ENCODE measurements at places on chromosomes 16 and 17.

DNA sequence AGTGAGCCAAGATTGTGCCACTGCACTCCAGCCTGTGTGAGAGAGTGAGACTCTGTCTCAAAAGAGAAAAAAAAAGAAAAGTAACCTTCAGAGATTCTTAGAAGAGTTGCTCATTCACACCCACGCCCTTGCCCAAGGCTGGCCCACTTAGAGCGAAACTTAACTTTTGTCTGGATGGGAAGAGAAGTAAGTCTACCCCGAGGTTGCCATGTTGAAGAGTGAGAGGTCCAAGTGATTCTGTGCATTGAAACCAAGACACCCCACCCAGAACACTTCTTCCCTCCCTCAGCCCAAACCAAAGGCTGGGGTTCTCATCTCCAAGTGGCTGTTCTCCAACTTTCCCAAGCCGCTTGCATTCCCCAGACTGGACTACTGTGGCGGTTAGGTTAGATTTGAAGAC, 2.4 kb upstream of the CISD3 start:
- peak; percentile 69 for DNase-seq

GRCh38 chr17:67198131-67198530, 46.9 kb downstream of the HELZ start:
- no peak for DNase-seq

DNA sequence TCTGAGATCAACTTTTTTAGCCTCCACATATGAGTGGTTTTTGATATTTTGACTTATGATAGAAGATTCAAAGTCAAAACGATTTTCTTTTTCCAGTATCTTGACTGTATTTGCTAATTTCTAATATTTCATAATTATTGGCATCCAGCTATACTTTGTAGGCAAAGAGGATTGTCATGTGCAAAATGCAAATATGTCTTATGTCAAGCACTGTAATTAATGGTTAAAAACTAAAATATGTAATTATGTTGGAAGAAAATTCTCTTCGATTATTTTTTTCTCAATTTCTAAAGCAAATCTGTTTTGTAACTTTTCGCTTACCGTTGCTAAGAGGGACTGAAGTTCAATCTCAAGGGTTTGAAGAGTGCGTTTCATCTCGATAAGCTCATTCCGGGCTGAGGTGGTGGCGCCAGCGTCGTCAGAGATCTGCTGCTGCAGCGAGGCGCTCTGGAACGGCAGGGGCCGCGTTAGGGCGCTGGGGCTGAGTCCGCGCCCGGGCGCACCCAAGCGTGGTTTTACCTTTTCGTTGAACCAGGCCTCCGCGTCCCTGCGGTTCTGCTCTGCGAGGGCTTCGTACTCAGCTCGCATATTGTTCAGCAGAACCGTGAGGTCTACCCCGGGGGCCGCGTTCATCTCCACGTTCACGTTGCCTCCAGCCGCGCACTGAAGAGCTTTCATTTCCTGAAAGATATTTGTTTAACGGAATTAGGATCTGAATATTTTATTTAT, 3.0 kb downstream of the KRT27 start:
- peak; percentile 3 for DNase-seq

DNA sequence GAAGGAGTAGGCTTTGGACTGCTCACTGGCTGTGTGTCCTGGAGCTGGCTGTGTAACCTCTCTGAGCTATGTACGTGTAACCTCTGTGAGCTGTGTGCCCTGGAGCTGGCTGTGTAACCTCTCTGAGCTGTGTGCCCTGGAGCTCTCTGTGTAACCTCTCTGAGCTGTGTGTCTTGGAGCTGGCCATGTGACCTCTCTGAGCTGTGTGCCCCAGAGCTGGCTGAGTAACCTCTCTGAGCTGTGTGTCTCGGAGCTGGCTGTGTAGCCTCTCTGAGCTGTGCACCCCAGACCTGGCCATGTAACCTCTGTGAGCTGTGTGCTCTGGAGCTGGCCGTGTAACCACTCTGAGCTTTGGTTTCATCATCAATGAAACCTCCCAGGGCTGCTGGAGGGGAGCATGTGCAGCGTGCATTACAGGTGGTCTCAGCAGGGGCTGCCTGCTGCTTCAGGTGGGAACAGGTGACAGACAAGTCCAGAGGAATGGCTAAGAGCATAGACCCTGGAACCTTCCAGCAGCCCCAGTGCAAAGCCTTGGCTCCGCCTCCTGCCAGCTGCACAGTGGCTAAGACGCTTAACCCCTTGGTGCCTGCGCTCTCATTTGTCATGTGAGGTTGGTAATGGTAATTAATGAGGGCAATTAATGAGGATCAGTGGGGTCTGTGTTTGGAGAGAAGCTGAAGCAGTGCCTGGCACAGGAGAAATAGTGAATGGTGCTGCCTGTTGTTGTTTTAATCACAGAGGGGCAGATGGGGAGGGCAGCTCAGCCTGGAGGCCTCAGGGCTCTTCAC, 86.7 kb downstream of the KATNIP start:
- no peak for DNase-seq

All from CD4-positive, alpha-beta T cell treated with Interleukin-10 for 1 hour (primary cell).